ENCODE measurements at places on chromosomes 4 and X.

DNA sequence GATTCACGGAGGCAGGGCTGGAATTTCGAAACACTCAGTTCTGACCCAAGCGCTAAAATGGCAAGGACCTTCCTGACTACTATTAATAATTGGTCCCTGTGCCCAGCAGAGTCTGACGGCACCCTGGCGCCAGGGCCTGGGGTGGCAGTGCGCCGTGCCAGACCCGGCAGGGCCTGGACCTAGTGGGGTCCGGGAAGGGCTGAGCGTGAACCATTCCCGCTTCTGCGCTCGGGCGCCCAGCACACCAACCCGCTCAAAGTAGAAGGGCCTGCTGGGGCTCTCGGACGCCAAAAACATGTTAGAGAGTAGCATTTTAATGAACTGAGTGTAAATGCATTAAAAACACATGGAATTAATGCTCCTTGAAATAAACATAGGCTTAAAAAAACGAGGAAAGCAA is 346.7 kb upstream of the SFRP2 start:
- DNase-seq = no peak

DNA sequence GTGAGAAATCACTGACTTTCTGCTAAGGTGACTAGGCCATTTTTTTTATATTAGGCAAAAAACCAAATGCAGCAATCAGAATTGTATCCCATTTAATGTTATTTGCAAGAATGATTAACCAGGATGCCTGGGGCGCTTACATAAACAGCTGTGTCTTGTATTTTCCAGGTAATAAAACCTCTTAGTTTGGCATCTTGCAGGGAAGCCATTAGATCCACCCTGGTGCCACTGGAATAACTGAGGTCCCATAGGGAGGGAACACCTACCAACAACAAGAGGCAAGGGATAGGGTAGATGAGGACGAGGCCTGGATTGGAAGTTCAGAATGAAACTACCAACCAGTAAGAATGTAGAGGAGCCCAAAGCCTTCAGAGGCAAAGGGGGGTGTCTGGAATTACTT is 288.3 kb downstream of the ARHGAP24 start:
- DNase-seq = no peak

DNA sequence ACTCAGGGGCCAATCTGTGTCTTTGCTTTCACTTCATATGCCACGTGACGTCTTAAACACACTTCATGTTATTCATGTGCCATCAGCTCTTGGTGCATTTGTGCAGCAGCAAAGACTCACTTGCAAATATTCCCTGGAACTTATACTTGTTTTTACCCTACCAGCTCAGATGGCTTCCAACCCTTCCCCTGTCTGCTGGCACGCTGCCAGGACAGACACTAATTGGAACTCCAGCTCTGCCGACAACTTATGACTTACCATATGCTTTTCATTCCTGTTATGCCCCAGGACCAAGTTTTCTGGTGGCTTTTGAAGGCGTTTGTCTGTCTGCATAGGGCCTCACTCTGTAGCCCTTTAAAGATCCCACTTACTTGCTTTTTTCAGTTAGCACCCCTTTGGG is 261.7 kb upstream of the GNPDA2 start:
- no peak for DNase-seq

GRCh38 chr4:138475116-138475515 is 233.0 kb upstream of the SLC7A11 start:
- no peak for DNase-seq

- no peak for DNase-seq
Observed at GRCh38 chrX:97399400-97399799, 515.7 kb downstream of the RPA4 start.

DNA sequence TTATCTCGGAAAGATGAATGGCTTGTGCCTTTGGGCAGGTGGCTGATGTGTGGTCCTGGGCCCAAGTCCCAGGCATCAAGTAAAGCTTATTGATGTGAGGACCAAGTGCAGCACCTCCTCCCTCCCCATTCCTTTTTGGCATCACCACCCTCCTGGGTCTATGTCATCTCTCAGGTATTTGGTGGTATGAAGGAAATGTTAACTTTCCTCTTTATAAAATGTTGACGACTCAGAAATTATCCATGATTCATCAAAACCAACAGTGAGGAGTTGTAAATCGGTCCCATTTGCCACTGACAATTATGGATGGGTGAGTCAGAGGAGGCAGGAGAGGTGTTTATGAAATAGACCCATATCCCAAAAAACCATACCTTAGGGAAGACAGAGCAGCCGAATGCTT is 229.4 kb upstream of the GATB start:
- no peak for DNase-seq

DNA sequence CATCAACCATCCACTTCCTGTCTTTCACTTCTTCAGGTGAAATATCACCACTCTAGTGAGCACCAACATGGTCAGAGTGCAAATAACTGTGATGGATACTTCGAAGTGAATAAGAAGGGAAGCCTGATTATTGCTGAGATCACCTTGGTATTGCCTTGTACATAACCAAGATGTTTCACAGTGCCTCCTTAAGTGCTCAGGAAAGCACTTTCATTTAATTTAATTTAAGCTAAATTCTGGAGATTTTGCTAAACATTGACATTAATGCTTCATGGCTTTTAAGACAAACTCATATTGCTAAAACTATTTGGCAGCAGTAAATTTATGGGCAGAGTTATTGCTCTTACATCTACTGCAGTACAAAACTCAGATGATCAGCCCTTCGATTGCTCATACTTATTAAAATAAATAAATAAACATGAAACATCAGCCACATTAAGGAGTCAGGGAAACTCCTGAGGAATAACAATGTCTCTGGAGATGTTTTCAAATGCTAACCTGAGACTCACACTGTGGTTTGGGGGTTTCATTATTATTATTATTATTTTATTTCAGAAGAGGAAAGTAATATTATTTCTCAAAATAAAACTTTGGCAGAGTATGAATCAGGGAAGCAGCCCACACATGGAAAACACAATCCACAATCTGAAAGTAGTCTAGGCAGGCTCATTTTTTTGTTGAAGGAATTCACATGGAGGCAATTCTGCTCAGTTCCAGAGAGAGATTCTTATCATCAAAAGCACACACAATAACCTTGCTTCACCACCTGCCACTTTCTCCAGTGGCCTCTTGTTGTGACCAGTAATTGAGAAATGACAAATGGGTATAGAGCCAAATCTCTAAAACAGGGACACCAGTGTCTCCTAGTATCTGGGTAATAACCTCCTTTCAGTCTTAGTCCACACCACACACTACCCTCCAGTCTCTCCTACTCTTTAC is 344.2 kb downstream of the MAPK10 start:
- DNase-seq = no peak

- no peak for DNase-seq
Observed at GRCh38 chrX:150155436-150156035, 207.6 kb upstream of the MAMLD1 start.

- no peak for DNase-seq
Observed at GRCh38 chrX:13401724-13402123, 81.9 kb upstream of the ATXN3L start.

DNA sequence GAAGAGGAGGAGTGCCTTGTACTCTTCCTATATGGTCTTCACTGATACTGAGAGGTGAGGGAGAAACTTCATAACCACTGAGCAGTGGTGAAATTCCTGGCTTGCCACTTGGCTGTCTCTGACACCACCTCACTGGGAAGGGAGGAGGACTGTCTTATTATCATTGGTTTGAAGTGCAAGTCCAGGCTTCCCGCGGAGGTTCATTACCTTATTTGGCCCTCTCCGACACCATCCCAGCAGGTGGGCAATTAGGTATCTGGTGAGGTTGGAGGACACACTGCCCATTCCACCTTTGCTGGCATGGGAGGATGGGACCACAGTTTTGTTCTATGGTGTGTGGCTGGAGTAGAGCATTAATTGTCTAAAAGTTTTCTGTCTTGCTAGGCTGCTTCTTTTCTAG is 206.1 kb downstream of the LHFPL1 start:
- no peak for DNase-seq

DNA sequence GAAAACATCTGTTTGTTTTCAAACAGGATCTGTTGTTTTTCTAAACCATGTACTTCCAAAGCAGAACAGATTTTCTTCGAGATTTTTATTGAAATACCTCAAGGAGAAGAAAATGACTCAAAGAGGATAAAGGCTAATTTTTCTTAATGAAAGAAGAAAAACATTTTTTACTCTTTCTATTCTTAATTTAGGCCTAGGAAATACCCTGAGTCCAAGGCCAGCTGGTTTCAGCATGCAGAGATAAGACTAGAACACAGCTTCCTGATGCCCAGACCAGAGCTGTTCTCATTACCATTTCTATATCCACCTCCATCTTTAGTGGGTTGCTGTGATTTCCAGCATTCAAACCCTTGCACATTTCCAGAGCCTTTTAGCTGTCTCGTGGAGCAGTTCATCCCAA is 18.3 kb downstream of the GAB1 start:
- no peak for DNase-seq

DNA sequence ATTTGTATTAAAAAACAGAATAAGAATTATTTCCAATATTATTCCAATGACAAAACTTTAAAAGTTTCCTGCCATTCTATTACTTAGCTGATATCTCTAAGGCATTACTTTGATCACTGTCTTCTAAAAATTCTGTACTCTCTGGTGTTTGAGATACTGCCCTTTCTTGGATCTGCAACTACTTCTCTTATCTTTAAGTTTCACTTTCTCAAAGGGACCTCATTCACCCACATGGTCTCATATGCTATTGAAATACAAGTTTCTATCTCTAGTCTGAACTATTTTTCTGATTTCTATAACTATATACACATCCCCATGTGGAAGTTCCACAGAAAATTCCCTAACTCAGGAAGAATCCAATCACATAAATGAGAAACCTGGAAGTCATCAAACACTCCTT is 22.2 kb downstream of the TMPRSS11E start:
- DNase-seq = no peak

DNA sequence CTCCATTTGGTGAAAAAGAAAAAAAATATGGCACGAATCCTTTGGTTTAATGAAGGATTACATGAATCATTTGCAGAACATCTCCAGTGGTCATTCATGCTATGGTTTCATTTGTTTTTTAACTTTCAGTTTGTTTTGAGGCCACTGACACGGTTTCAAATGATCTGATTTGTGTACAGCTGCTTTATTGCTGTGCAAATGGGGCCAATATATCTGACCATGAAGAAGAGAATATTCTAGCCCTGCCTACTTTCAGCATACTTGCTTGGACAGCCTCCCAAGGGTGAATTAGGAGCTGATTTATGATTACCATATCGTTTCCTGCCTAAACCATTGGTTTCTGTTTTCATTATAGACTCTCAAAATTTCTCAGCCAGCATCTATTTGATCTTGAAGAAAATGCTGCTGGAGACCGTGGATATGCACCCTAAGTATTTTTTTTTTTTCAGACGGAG is 30.7 kb downstream of the SPARCL1 start:
- no peak for DNase-seq

DNA sequence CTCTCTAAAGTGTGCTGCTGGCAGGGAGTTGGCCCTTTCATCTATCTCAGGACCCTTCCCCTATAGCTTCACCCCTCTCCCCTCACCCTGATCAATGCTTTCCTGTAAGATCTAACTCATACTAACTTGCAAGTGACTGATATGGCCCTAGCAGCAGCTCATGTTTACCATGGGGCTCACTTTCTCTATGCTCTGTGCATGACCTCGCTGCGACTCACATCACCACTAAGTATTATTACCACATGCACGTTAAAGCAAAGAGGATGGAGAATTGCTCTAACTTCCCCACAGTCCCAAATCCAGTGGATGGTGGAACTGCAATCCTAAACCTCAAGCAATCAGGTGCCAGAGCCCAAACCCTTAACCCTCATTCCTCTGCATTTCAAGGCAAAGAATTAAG is 626.6 kb downstream of the MID1IP1 start:
- no peak for DNase-seq

- DNase-seq = no peak
Observed at GRCh38 chr4:126627255-126627654, 1005.5 kb upstream of the INTU start.
